CD4-positive, alpha-beta T cell treated with Interleukin-12 subunit alpha and Interleukin-12 subunit beta, for 1 hour (primary cell): ENCODE measurements at places on chromosomes 1 and 21.
A peak's percentile ranks its signal among the peaks of the same experiment; 100 is the strongest.

DNA sequence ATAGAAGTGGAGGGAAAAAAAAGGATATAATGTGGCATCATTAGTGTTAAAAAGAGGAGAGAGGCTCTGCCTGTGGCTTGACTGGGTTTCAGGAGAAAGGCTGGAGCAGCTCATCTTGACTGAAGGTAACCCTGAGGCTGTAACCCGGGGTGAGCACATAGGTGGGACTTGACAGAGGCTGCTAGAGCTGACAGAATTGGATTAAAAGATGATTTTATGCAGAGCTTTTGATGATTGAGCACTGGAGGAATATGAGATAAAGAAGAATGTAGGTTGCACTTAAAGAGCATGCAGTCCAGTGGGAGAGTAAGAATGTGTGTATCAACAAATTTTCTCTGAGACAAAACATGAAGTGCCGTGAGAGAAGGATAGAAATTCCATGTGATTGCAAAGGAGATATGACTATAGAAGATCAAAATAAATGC, 17.3 kb downstream of the LAMC1 start:
- no peak for DNase-seq

GRCh38 chr1:61332196-61332753, 249.9 kb downstream of the NFIA start:
- DNase-seq, result no peak

GRCh38 chr1:77900687-77901293, 12.4 kb downstream of the NEXN start:
- peak; percentile 3 for DNase-seq

DNA sequence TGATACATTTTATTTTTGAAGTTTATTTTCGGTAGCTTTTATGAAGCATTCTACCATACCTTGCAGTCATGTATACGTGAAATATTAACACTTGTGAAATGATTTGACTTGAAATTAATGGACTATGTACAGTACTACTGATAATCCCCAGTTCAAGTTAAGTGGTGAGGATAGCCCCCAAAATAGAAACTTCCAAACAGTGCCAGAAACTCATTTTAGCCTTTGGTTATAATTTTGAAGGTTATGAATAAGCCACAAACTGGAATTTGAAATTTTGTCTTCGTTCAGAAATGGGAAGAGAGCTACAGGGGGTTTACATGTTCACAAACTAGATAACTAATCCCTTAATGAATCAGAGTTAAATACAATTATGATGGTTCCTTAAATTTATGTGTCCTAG, 1.5 kb upstream of the HNRNPU start:
- DNase-seq, result no peak

DNA sequence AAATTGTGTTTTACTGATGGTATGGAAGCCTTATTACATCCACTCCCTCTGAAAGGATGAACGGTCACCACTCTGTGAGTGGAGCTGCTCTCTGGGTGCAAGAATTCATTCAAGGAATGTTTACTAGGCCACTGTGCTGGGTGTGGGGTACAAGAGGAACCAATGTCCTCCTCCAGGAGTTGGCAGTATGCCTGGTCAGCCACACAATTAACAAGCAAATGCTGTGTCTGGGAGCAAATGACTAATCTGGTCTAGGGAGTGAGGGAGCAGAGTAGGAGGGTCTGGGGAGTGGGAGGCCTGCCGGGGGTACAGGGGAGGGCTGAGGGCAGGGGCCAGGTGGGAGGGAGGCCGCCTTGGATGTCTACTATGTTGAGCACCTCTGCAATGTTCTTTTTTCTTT, 27.2 kb upstream of the TDRD10 start:
- no peak for DNase-seq

- DNase-seq, result no peak
Measured at GRCh38 chr1:9671377-9672140, 20.0 kb downstream of the PIK3CD start.

- no peak for DNase-seq
Measured at GRCh38 chr1:227257964-227258363, 60.3 kb downstream of the CDC42BPA start.
